ENCODE measurements at places on chromosomes 6 and 20.

DNA sequence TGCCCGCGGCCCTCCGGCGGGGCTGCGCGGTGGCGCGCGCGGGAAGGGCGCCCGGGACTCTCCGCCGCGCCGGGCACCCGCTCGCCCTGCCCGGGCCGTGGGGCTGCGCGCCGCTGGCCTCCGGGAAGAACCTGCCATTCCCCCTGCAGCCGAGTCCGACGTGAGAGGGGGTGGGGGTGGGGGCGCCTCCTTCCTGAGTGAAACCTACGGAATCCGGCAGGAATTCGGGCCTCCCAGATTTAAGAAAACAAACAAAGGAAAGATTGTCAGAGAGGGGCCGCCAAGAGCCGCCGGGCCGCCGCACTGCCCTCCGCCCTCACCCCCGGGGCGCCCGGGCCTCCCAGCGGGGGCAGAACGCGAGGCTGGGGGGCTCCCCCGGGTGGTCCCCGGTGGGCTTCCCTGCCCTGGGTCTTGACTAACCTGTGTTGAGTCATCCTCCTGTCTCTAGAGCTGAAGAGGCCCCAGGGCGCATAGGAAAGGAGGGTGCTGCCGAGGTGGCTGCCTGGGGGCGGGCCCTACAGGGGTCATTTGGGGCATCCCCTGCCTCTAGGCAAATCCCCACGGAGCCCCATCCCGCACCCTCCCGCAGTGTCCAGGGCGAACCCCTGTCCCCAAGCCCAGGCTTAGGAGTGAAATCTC, 42.2 kb upstream of the FOXP4 start:
- DNase-seq: no peak

GRCh38 chr6:125750692-125751333, 1.4 kb downstream of the HEY2 start:
- no peak for DNase-seq

DNA sequence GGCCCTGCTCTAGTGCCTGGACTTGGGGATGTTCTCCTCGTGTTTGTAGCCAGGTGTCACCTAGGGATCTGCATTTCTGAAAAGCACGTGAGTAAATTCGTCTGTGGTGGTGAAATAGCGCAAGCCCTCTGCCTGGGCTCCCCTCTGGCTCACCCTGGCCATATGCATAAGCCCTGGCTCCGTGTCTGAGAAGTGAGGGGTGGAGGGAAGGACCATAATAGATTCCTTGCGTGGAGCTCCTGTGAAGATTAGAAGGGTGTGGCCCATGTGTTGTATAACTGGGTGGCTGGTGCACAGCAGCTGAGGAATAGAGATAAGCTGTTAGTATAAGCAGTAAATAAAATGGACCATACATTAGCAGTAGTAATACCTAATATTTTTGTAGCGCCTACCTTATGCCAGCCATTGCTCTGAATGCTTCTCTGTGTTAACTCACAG, 4.8 kb downstream of the BCAS1 start:
- DNase-seq: no peak

- DNase-seq: no peak
Observed at GRCh38 chr20:10513931-10514575, 78.9 kb downstream of the SLX4IP start.

DNA sequence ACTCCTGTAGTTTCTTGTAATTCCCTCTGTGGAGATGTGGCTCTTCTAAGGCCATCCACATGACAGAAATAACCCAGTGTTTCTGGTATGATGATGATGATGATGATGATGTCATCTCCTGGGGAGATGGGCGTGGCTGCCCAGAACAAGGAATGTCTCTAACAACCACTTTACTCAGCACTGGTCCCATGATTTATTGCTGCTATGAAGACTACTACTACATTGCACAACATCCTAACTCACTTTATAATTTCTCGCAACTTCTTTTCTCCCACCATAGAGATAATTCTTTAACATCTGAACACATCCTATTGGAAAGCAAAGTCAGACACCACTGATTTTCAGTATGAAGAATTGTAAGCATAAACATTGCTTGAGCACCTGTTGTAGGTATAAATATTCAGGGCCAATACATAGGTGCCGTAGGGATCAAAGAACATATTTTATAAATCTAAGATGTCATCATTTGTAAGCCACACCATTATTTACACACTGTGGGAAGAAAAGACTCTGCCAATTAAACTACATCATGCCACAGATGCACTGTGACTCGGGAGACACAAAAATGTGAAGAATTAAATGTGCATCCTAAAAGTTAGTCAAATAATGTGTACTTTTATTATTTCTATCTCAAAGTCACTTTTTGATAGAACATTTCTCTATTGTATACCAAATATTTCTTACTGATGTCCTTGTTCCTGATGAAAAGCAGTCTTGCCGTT, 6.4 kb downstream of the TPMT start:
- DNase-seq: no peak

- DNase-seq: no peak
Observed at GRCh38 chr20:63821811-63822210, 9.3 kb downstream of the ZBTB46 start.

GRCh38 chr6:121765060-121765459, 329.6 kb downstream of the GJA1 start:
- DNase-seq: no peak

All from activated CD8-positive, alpha-beta memory T cell treated with anti-CD3 and anti-CD28 coated beads for 4 hours (primary cell).